ENCODE measurements at places on chromosomes 5 and 9. TPM values are rescaled to one million over a fixed set of nuclear protein-coding genes. Genes with fewer than 3 reads are reported as not detected.

GRCh38 chr5:83653669-83654068, 67.0 kb downstream of the HAPLN1 start:
- no peak overlapping the region for H3K4me3 ChIP-seq
- H3K4me1 ChIP-seq: no peaks in the 10 kb centered on the region
- no peak for DNase-seq
- H3K36me3 ChIP-seq: no peaks in the 10 kb centered on the region
- no peak overlapping the region for H3K27ac ChIP-seq
- no peaks in the 10 kb centered on the region for H3K27me3 ChIP-seq

CARTPT gene
- total RNA-seq: not detected

ZNF454 gene
- 0.88 TPM for total RNA-seq

RXRA gene
- 29.4 TPM for total RNA-seq

SPOCK1 gene
- 14.0 TPM for total RNA-seq

Measured in H1 (cell line).